Frontal cortex (tissue), 4 donors: ENCODE measurements at places on chromosomes 11 and 22.

- DNase-seq = no peak
These were observed 6.6 kb downstream of the PITPNM1 start for GRCh38 chr11:67498544-67498972.

GRCh38 chr11:129143335-129143734 is 48.8 kb downstream of the ARHGAP32 start:
- DNase-seq = no peak

- no peak for DNase-seq
These were observed 32.3 kb upstream of the P2RY2 start for GRCh38 chr11:73185680-73186293.

- no peak for DNase-seq
These were observed 16.8 kb downstream of the EXT2 start for GRCh38 chr11:44112091-44112821.

GRCh38 chr11:117070016-117070415 is 28.2 kb downstream of the SIK3 start:
- DNase-seq = no peak

- no peak for DNase-seq
These were observed 41.4 kb upstream of the ST14 start for GRCh38 chr11:130118165-130118564.

GRCh38 chr11:79393362-79394043 is 47.3 kb downstream of the TENM4 start:
- DNase-seq = no peak

- no peak for DNase-seq
These were observed 2.2 kb upstream of the NUP160 start for GRCh38 chr11:47850337-47850736.

GRCh38 chr22:49995361-49996118 is 17.0 kb downstream of the IL17REL start:
- DNase-seq = no peak

DNA sequence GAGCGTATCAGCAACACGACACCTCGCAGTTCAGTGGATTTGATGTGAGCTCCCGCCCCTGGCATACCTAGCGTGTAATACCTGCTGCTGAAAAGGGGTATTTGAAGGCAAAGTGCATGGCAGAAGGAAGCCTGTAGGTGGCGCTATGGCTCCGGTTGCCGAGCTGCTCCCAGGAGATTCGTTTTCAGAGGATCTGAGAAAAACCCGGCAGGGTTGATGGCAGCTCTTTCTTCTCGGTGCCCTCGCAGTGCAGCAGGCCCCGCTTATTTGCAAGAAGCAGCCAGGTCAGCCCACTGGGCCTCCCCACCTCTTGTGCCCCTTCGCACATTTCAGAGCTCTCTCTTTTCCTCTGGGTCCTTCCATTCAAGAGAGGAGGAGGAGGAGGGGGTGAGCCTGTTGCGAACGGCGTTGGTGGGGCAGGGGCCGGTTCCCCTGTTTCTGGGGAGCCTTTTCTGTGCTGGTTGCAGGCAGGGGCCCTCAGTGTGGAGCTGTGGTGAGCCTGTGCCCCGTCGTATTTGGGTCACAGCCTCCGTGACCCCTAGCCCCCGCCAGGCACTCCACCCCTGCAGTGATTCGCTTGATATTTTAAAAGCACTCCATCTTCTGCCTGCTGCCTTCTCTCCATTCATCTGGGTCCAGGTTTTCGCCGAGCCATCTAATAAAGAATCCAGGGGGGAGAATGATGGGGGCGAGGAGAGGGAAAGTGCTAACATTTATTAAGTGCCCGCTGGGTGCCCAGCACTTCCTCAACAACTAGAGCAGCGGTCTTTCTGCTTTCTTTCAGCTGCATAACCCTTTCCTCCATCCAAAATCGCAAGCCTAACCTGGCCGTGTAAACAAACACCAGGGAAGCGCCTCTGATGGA is 85.3 kb upstream of the SYT13 start:
- DNase-seq = peak; percentile 80

DNA sequence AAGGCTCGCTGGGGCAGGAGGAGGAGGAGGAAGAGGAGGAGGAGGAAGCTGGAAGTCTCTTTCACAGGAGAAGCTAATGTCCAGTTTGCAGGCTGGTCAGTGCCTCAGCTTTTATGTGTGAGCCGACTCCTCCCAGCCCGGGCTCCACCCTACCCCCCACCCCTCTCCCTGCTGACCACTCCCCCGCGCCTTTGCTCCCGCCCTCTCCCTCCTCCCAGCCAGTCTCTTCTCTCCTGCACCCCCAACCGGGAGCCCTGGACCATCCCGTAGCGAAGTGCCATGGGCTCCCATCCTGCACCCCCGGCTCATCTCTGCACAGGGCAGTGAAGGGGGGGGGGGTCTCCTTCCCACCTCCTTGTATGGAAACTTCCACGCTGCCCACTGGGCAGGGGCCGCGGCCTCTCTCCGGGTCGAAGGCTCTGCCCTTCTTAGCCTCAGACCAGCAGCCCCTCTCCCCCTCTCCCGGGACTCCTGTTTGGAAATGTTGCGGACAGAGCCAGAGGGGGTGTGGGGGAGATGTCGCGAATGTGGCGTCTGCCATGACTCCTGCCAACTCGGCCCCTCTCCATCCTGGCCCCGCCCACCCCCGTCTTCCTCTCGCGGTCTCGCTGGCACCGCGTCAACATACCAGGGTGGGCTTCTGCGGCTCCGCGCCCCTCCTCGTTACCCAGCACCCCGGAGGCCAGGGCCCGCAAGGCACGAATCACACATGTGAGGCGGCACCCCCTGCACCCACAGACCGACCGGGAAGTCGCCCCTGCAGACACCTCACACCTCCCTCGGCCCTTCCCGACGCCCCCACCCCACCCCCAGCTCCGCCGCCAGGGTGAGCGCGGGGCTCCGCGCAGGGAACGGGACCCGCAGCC is 1.8 kb downstream of the IGF2 start:
- DNase-seq = peak; percentile 54

GRCh38 chr11:61109671-61110070 is 7.4 kb downstream of the CD5 start:
- no peak for DNase-seq
